Adrenal gland (tissue), 19 donors: ENCODE measurements at places on chromosomes 4 and X. TPM values are rescaled to one million over a fixed set of nuclear protein-coding genes. Genes with fewer than 3 reads are reported as not detected.

GRCh38 chr4:153497091-153497531, 31.0 kb downstream of the TMEM131L start:
- DNase-seq: no peak

- no peak for DNase-seq
Measured at GRCh38 chr4:48575964-48576363, 85.9 kb downstream of the ZAR1 start.

DNA sequence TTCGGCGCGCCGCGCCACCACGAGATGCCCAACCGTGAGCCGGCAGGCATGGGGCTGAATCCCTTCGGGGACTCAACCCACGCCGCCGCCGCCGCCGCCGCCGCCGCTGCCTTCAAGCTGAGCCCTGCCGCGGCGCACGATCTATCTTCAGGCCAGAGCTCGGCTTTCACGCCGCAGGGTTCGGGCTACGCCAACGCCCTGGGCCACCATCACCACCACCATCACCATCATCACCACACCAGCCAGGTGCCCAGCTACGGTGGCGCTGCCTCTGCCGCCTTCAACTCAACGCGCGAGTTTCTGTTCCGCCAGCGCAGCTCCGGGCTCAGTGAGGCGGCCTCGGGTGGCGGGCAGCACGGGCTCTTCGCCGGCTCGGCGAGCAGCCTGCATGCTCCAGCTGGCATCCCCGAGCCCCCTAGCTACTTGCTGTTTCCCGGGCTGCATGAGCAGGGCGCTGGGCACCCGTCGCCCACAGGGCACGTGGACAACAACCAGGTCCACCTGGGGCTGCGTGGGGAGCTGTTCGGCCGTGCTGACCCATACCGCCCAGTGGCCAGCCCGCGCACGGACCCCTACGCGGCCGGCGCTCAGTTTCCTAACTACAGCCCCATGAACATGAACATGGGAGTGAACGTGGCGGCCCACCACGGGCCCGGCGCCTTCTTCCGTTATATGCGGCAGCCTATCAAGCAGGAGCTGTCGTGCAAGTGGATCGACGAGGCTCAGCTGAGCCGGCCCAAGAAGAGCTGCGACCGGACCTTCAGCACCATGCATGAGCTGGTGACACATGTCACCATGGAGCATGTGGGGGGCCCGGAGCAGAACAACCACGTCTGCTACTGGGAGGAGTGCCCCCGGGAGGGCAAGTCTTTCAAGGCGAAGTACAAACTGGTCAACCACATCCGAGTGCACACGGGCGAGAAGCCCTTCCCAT, 1.1 kb downstream of the ZIC3 start:
- DNase-seq: no peak

GRCh38 chr4:152618971-152619370, 60.8 kb downstream of the TMEM154 start:
- DNase-seq: no peak

DNA sequence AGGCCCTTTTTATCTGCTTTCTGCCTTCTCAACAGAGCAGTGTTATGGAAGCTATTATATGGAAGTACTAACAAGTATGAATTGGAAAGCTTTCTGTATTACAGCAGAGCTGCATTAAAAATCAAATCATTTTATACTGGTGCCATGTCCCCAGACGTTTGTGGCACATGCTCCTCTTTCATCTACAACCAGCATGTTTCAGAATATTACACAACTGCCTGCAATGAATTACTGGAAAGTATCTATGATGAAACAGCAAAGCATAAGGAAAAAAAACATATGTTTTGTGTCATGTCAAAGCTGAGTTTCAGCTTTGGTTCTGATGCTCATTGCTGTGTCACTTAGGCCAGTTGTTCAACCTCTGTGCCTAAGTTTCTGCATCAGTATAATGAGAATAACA, 576.8 kb downstream of the GBA3 start:
- DNase-seq: no peak

GRCh38 chr4:88823058-88823919, 125.7 kb upstream of the NAP1L5 start:
- DNase-seq: peak; percentile 94

DNA sequence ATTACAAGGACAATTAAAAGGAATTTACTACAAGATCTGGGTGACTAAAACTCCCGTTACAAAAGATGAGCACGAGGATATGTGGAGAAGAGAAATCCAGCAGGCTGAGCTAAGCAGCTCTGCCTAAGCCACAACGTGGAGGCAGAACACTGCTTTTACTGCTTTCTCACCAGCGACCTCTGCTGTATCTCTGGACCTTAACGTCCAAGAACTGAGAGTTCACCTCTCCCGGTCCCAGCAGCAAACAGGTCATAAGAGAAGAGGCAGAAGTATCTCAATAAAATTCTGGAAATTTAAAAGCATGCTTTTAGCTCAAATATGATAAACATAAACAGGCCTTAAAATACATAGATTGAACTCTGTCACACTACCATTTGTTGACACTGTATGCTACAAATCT, 81.0 kb downstream of the ADGRA3 start:
- DNase-seq: peak; percentile 62

GRCh38 chrX:22135994-22136684, 104.0 kb downstream of the PHEX start:
- DNase-seq: peak; percentile 57

- DNase-seq: no peak
Measured at GRCh38 chrX:57241967-57242366, 44.5 kb upstream of the FAAH2 start.

DNA sequence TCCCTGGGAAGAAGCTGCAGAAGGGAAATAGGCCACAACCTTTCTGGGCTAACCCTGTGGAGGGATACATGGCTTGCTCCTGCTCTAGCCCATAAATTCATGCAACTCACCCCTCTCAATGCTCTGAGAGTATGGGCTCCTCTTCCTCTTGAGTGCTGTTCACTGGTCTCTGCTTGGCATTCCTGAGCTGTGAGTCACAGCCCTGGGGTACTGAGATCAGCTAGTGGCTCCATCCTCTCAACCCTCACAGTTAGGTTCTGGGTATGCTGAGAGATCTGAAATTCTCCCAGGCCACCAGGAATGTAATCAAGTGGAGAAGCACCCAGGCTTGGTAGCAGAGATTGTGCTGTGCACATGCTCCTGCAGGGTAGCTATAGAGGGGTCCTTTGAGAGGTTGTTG, 60.6 kb upstream of the SPANXN2 start:
- DNase-seq: no peak

DNA sequence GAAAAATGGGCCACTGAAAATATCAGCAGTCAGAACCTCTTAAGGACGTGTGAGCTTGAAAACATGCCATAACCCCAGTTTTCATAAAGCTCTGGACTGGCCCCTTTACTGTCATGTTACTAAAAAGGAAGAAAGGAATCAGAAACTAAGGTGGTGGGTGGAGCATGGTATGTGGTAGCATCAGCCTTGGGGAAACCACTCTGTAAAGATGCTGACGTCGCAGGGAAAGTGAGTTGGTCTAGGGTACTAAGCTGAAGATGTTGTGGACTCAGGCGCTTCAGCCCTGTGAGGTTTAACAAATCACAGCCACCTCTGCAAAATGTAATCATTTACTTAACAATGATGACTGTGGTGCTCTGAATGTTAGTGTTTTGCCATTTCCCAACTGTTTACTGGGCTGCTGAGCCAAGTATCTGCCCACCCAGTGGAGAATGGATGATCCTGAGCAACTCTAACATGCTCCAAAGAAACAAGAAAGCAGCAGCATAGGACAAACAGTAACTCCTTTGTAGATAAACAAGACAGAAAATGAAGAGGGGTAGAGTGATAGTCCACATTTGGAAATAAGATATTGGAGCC, 33.4 kb downstream of the C4orf54 start:
- no peak for DNase-seq

GRCh38 chr4:110620322-110620690, 2.6 kb downstream of the PITX2 start:
- DNase-seq: no peak

DNA sequence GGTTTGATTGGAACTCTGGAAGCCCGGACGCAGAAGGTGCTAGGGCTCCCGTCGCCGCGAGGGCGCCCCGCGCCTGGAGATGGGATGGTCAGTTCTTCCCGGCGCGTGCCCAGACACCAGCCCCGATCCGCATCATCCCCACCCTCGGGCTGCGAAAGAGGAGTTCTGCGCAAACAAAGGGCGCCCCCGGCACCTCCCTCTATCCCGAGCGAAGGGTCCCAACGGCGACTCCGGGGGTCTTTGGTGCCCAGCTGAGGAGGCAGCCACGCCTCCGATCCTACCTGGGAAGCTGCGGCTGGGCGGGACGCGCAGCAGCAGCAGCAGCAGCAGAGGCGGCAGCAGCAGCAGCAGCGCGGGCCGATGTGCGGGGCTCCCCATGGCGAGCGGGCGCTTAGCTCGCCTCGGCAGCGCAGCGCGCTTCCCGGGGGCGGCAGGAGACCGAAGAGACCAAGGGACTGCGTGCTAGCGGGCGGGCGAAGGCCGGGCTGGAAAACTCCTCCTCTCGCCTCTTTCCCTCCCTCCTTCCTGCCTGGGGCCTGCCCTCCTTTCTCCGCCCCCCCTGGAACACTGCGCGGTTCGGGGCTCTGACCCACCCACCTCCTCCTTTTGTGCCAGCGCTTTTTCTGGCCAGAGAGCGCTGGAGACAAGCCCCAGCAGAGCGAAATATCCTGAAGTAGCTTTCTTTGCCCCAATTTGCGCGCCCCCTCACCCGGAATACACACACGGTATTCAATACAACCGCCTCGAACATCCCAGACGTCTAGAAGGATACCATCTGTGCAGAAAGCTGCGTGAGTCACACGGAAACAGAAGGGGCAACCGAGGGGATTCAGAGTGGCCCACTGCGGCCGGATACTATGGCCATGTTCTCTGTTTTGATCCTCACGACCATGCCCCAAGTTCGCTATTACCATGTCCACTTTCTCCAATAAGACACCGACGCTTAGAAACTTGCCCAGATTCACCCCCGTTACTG, at the start of gene SRPX:
Gene SRPX, minus strand, starts transcription at position 457 of the 976 bp plus-strand sequence. Its CDS starts 79 bp downstream, at position 378.
- peak; percentile 26 for DNase-seq

DNA sequence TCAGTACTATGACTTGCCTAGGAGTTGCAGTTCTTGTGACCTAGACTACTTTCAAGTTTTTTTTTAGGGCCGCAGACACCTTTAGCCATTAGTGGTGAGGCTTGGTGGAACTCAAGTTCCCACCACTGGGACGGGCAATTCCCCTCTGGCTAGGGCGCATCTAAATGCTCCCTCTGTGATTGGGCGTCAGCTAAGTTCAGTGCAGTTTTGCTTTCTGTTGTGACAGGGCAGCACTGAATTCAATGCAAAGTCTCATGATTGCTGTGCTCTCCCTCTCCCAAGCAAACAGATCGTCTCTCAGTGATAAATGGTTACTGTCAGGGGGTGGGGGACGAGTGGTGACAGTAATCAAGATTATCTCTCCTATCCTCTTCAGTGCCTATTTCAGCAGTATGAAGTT, 52.7 kb upstream of the FRMPD3 start:
- no peak for DNase-seq

DNA sequence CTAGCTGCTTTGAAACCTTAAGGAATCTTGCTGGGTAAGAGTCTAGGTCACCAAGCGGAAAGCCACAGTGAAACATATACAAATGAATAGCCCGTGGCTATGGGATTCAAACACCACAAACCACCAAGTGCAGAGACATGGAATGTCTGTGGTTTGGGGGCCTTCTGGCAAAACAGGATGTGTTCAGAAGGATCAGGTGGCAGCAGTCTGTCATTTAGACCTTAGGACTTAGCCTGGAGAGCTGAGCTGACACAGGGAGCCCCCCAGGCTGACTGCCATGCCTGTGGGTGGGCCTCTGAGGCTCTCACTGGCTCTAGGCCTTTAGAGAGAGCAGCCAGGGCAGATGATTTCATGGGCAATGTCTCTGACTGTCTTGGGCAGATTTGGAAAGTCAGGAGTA, 225.6 kb downstream of the FBXW7 start:
- no peak for DNase-seq

DNA sequence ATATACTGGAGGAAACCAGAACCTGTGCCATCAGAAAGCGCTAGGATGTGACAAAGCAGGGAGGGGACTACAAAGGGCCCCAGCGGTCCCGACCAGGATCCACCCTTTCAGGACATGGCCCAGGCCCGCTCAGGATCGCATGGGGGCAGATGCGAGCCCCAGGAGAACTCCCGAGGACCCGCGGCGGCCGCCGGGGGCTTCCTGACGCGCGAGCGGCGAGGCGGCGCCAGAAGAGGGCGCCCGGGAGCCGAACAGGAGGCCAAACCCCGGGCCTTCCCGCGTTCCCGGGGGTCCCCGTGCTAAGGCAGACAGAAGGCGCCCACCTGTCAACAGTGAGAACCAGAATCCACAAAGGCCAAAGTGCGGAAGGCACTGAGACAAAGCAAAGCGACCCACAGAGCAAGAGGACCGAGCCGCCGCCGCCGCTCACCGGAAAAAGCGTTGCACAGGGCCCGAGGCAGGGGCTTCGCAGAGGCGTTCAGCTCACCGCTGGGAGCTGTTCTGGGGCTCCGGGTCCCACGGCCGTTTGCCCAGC, 7.3 kb upstream of the OPN1LW start:
- DNase-seq: peak; percentile 74

DNA sequence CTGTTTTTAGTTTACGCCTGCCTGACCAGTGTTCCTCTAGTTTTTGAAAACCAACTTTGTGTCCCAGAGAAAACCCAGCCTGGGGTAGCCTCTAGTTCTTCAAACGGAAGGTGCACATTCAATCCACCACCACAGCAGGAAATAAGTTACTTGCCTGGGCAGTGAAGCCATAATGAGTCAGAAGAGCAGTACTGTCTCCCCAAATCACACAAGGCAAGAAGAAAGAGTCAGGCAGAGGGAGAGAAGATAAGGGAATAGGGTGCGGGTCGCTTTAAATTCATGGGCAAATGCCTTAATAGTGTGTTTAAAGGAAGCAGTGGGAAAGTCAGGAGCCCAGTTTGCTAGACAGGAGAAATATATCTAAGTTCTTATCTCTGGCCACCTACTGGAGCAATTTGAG, 333.8 kb upstream of the GRIA3 start:
- no peak for DNase-seq

DNA sequence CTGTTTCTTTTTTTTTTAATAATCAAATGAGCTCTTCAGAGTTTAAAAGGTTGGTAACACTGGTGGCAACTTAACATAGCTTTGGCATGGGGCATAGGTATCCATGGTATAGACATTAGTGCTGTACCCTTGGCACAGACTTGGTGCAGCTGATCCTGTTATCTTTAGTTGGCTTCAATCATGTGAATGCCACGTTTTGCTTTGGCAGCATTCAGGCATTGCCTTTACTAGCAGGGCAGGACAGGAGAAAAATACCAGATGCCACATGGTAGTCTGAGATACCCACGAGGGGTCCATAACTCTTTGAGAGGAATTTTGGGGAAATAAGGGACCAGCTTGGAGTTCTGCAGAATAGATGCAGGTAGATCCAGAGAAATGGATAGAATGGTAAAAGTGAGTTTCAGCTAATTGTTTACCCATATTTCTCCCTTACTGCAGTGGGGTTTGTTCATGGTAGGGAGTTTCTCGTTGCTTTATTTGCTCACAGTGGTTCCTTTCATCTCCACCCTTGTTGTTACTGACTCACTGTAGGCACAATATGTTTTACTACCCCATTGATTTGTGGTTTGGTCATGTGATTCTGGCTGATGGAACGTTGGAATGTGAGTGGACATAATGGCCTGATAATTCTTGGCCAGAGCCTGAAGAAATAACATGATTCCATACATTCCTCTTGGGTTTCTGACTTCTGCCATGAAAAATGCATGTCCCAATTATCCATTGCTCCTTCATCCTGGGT, 342.7 kb downstream of the GLUD2 start:
- no peak for DNase-seq

STPG2 gene
- 0.20 TPM for polyA plus RNA-seq

LRAT gene
- not detected for polyA plus RNA-seq

MAOA gene
- polyA plus RNA-seq: 23.6 TPM

TKTL1 gene
- polyA plus RNA-seq: not detected

FAM241A gene
- 3.2 TPM for polyA plus RNA-seq

IL21 gene
- not detected for polyA plus RNA-seq

DIPK2B gene
- 12.3 TPM for polyA plus RNA-seq

ENOPH1 gene
- polyA plus RNA-seq: 65.7 TPM
